ENCODE measurements at places on chromosomes 4 and X.

DNA sequence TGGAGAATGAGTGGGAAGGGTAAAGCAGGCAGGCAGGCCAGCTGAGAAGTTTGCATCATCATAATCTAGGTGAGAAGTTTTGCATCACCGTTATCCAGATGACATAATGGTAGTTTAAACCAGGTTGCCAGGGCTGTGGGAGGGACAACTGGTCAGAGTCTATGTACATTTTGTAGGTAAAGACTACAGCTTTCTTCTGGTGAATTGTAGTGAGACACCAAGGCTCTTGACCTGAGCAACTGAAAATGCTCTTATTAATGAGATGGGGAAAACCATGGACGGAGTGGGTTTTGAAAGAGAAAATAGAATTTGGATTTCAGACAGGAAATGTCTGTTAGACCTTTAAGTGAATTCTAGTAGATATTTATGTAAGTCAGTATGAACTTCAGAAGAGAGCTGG lies 76.0 kb upstream of the VEGFC start:
- no peak for DNase-seq

- DNase-seq, result no peak
Measured at GRCh38 chr4:184165291-184165690, 52.4 kb downstream of the ENPP6 start.

DNA sequence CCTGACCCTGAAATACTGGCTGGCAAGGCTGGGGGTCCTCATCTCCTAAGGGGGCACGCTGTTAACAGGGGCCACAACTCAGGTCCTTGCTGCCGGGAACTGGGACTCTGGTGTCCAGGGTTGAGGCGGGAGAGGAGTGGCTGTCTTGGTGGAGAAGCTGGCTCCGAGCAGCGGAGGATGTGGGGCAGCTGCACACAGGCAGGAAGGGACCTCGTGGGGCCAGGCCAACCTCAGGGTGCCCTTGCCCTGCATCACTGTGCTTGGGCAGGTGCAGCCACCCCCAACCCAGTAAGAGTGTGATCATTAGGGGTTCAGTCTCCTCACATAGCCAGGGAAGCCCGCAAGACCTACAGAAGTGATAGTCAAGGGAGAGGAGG lies 12.6 kb upstream of the PDE6B start:
- DNase-seq, result no peak

DNA sequence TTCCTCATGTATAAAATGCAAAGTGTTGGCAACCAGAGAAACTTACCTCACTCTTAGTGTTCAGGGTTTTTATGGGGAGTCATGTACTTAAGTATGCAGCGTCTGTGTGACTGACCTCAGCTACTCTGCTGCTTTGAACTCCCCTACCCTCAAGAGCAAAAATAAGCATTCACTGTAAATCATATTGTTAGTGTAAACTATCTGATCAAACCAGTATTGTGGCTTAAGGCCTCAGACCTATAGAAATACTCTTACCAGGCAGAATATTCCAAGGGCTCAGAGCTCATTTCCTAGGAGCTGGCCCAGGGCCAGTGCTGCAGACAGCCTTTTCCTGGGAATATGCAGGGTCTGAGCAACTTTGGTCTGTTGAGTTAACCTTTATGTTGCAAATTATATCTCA lies 453.1 kb downstream of the CCSER1 start:
- no peak for DNase-seq

- DNase-seq, result no peak
Measured at GRCh38 chrX:10197279-10198210, 40.8 kb downstream of the CLCN4 start.

GRCh38 chr4:184744236-184744635 lies 10.3 kb upstream of the CENPU start:
- DNase-seq, result no peak

- no peak for DNase-seq
Measured at GRCh38 chr4:26878794-26879391, 18.3 kb downstream of the STIM2 start.

DNA sequence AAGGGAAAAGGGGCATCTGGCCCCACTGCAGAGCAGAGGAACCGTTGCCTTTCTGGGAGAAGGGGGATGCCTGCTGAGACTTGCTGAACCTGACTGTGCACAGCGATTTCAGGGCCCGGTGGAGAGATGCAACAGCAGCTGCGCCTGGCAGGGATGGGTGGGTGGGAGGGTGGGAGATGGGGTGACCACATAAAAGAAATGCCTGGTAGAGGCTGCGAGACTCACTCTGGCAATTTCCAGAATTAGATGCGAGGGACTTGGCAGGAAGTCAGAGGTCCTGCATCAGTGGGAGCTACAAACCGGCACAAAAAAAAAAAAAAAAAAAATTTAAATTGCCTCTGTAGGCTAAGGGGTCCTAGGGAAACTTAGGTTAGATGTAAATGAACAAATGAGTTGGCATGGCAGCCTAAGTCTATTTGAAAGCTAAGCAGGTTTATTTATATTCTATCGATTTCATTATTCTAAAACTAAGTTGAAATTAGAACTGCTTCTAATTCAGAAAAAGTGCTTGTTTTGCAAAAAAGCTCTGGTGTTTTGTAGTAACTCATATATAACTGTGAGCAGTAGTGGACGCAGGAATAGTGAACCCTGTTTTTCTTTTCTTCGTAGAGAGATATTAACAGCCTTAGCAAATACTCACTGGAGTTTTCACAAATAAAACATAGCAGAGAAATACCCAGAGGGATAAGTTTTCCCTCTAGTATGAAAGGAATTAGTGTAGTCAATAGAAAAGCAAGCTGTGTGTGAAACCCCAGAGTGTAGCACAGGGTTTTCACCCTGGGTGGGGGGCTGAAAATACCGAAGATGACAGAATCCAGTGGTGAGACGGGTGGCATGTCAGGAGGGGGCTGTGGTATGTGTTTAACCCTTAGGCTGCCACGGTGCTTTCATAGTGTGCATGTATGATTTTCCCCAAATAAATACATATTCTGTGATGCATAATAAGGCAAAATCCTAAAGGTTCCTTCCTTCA lies 130.1 kb downstream of the EGF start:
- no peak for DNase-seq

Data from globus pallidus (tissue), 1 donor.